ENCODE measurements at places on chromosomes 2 and 18. TPM values are rescaled to one million over a fixed set of nuclear protein-coding genes. Genes with fewer than 3 reads are reported as not detected.

Gene HOXD13
- total RNA-seq: 0.29 TPM

Gene DSG1
- total RNA-seq: not detected

Gene SPHKAP
- total RNA-seq: not detected

Gene GAL3ST2
- total RNA-seq: 0.13 TPM

Gene SRSF7
- 348 TPM for total RNA-seq

Gene SCN3A
- not detected for total RNA-seq

Gene COL6A3
- 0.14 TPM for total RNA-seq

Gene ZCCHC2
- total RNA-seq: 7.8 TPM

Gene MRO
- 0.47 TPM for total RNA-seq
